ENCODE measurements at places on chromosomes 12 and 14.

DNA sequence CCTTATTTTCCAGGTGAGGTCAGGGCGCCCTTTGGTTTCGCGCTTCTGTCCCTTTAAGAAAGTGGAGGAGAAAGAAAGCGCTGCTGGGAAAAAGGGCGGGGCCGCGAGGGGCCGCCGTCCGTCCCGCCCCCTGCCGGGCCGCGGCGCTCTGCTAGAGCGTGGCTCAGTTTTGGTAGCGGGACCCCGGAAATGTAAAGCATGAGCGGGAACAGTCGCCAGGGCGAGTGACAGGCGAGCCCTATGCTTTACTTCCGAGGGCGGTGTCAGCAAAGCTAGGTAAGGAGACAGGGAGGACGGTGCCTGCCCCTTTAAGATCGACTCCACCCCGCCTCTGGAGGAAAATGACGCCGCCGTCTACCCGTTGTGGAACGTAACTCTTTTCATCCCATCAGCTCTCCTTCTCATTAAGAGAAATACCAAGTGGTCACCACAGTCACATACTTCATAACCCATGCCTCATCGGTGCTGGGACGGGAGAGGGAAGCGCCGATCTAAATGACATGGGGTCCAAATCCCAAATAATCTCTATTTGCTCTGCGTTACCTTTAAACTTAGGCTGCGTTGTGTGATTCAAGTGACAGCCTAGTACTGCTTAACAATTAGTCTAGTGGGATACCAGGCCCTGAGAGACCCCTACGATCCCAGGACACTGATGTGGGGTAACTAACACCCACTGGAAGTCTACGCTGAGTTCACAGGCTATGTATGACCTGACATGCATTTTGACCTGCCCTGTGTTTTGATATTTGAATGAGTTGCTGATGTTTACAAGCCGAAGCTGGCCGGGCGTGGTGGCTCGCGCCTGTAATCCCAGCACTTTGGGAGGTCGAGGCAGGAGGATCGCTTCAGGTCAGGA lies at the start of gene ETFBKMT:
ETFBKMT (plus strand) TSS at position 602 of the 856 bp plus-strand sequence. CDS start 2,266 bp downstream, outside the sequence.
- peak; percentile 65 for DNase-seq

- DNase-seq, result no peak
These were observed 3.4 kb downstream of the RHOF start for GRCh38 chr12:121789800-121790728.

DNA sequence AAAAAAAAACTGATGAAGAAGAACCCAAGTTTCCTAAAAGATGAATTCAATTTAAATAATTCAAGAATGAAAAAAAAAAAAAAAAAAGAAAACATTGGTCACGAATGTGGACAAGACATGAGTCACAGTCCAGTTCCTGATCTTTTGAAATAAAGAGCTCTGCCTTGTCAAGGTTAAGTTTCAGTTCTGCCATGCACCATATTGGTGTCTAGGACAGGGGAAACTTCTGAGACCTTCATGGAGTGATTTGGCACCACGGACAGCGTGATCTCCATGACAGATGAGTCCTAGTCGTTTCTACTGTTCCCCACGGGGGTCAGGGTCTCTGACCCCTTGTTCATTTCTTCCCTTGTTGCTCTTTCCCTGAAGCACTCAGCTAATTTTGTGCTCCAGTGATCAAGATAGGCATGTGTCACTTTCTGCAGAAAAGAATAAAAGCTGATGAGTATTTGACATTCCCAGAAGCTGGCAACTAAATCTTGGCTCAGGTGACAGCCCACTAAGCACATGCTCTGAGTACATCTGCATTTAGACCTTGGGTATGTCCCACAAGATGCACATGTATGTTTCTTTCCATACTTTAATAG lies 1159.7 kb downstream of the BCL11B start:
- DNase-seq, result no peak

- DNase-seq, result no peak
These were observed 4.0 kb upstream of the AQP2 start for GRCh38 chr12:49946497-49946896.

DNA sequence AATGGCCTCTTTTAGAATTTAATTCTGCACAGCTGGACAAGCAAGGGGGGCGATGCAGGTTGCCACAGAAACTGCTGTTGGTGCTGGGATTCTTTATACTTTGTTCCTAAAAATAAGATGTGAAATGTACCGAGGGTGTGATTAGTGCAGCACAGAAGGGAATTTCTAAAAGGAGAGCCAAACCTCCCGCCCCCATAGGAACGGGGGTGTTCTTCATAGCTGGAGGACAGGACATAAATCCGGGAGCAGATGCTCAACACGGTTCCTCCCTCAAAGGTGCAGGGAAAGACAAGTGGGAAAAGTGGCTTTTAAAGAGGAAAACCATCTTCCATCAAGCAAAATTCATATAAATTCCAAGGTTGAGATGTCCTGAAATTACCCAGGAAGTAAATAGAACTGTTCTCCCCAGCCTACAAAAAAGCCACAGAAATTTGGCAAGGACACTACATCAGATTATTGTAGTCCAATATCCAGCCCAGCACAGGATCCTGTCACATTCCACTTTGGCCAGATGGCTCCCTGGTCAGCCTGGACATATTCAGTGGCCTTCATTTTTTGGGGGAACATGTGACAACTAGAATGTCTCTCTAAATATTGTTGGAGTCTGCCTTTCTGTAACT lies 51.4 kb upstream of the TMX1 start:
- DNase-seq, result no peak

DNA sequence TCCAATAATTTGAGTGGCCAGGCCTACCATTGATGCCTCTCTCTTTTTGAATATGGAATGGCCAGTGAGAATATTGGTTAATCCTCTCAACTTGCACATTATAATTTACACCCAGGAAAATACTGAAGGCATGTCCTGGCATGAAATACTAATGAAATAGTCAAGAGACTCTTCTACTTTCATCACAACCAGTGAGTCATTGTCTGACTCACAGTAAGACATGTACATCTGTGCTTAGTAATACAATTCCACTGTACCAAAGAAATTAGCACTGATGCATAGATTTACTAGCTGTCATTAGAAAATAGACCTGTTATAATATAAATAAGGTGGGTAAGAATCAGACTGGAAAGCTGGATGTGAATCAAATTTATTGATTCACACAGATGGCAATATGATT lies 31.6 kb downstream of the KCNC2 start:
- DNase-seq, result no peak

DNA sequence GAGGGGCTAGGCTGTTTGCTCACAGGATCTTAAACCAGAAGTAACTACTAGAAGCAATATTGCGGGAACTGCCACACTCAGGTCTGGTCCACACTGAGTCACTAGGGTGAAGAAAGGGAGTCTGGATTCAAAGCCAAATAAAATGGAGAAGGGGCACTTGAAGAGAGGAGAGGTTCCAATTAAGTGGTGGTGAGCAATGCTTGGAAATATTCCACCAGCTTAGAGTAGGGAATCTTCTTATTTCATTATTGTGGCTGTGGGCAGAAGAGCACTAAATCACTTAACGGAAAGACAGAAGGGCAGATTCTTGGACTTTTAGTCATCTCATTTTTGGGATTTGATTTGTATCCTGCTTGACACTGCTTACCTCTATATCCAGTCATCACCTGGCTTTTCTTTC lies 48.6 kb upstream of the PPP1R12A start:
- no peak for DNase-seq

GRCh38 chr12:19544353-19544752 lies 105.1 kb downstream of the AEBP2 start:
- no peak for DNase-seq

GRCh38 chr14:104968153-104968527 lies 10.0 kb downstream of the AHNAK2 start:
- no peak for DNase-seq

- no peak for DNase-seq
These were observed 1.4 kb upstream of the KCNK13 start for GRCh38 chr14:90060312-90060964.

DNA sequence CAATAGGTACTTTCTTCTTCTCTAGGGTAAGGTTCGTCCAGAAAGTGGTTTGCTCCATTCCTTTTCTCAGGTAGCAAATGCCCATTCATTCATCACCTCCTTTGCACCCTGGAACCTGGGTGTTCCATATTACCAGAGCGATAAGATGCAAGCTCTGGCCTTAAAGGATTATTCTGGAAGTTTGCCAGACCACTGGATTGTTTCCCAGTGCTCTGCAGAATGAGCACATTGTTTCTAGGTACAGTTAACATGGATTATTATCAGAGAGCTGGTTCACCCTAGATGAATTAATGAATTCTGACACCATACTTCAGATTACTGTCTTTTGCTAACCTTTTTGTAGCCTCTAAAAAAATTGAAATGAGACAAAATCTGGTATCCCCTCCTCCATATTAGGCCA lies 170.9 kb upstream of the BMP4 start:
- DNase-seq, result no peak

DNA sequence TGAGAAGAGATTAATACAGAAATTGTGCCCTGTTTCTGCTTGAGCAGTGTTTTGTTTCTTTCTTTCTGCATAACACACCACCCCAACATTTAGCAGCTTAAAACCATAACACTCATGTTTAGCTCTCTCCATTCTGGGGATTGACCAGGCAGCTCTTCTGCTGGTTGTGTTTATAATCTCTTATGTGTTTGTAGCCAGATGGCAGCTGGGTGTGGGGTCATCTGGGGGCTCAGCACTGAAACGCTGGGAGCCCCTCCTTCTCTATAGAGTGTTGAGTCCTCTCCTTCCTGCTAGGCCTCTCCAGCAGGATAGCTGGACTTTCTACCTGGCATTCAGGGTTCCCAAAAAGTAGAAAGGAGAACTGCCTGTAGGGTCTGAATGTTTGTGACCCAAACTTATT lies 270.6 kb downstream of the TTC8 start:
- DNase-seq, result no peak

- DNase-seq, result no peak
These were observed 217.6 kb downstream of the ANO6 start for GRCh38 chr12:45433441-45433868.

DNA sequence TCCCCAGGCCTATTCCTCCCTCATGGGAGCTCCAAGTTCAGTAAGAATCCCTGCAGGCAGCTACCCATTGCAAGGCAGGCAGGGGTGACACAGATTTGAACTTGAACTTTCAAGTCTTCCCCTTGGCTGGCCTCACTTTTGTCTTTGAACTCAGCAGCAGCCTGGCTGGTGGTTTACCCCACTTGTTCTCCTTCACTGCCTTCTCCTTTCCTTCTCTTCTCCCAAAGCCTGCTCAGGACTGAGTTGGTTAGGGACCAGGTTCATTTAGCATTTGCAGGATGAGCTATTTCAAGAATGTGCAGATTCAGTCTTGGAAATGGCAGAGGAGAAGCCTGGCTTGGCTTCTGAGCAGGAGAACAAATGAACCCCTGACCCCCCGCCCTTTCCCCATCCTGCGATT lies 67.7 kb upstream of the TBX3 start:
- no peak for DNase-seq

- no peak for DNase-seq
These were observed 8.5 kb downstream of the CTDSP2 start for GRCh38 chr12:57837864-57838562.

DNA sequence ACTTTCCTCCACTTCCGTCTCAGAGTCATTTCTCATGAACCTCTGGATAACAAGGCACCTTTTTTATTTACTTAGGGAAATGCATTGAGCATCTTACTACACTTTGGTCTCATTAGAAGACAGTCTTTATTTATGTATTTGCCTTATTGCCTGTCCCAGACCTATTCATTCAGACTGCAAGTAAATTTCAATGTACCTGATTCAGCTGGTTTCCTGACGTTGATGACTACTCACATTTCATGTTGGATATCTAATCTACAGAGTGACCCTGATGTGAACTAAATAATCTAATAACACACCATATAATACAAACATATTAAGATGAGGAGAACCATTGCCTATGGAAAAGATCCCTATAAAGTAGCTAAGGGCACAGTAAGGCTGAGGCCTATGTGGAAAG lies 267.7 kb downstream of the SLC6A15 start:
- DNase-seq, result no peak

DNA sequence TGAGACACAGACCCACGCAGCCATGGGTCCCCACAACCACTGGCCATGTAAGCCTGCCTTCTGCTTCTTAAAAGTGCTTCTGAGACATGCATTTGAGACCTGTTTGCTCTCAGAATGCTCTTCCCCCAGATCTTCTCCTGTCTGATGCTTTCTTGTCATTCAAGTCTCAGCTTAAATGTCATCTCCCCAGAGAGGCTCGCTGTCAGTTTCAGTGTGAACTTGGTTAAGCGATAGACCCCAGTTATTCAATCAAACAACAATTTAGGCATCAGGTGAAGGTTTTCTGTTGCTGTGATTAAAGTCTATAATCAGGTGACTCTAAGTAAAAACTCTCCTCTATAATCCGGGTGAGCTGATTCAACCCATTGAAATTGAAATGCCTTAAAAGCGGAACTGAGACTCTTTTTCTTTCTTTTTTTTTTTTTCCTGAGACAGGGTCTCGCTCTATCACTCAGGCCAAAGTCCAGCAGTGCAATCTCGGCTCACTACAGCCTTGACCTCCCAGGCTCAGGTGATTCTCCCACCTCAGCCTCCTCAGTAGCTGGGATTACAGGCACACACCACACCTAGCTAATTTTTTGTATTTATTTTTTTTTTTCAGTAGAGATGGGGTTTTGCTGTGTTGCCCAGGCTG lies 123.4 kb downstream of the KSR2 start:
- no peak for DNase-seq

DNA sequence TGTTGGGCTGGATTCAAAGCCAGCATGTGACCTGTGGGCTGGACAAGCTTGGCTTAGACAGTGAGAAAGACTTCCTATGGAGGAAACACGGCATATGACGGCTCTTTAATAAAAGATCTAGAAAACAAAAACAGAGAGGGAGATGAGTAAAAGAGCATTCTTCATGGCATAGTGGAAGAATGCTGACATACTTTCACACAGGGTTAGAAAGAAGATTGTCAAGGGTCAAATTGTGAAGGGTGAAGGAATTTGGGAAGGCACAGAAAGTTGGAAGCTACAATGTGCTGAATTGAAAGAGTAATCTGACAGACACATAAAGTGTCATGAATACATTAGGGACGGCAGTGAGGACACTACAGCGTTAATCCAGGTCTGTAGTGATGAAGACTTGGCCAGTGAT lies 63.4 kb downstream of the GALNT4 start:
- no peak for DNase-seq

GRCh38 chr12:43337571-43338444 lies 214.2 kb downstream of the ADAMTS20 start:
- no peak for DNase-seq

Data from CMK (cell line).